Endothelial cell of coronary artery (primary cell): ENCODE measurements at places on chromosomes 12 and 14. TPM values are rescaled to one million over a fixed set of nuclear protein-coding genes. Genes with fewer than 3 reads are reported as not detected.

The KRT8 gene
- total RNA-seq, result 9.2 and 20.7 TPM in 2 replicates

The SINHCAF gene
- total RNA-seq, result 55.4 and 55.7 TPM in 2 replicates

The SYNE2 gene
- total RNA-seq, result 21.9 and 39.2 TPM in 2 replicates

The STON2 gene
- 0.18 TPM in 1 of 2 replicates, not detected in the other for total RNA-seq

The PRKAB1 gene
- 11.5 and 12.2 TPM in 2 replicates for total RNA-seq

The PITPNM2 gene
- 4.6 and 9.7 TPM in 2 replicates for total RNA-seq
